Left lung (tissue), 14 donors: ENCODE measurements at places on chromosomes 16 and 17. TPM values are rescaled to one million over a fixed set of nuclear protein-coding genes. Genes with fewer than 3 reads are reported as not detected.

The CCL4L2 gene
- 4.3 TPM for polyA plus RNA-seq

The CNTNAP1 gene
- polyA plus RNA-seq: 8.7 TPM

The PDIA2 gene
- polyA plus RNA-seq: 0.32 TPM

GRCh38 chr16:24234737-24235136 lies 21.4 kb upstream of the CACNG3 start:
- no peak for DNase-seq

DNA sequence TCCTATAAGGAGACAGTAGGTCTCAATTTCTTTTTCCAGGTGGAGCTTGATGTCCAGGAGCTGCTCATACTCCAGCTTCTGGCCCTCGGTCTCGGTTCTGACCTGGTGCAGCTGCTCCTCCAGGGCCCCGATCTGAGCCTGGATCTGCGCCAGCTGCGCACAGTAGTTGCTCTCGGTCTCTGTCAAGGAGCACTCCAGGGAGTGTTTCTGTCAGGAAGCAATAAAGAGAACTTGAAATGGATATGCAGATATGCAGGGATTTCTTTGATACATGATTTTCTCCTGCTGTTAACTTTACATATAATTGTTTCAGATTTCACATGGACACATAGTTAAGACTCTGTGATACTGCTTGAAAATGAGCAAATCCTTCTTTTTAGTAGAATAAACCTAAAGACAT lies 4.7 kb downstream of the KRT25 start:
- no peak for DNase-seq

DNA sequence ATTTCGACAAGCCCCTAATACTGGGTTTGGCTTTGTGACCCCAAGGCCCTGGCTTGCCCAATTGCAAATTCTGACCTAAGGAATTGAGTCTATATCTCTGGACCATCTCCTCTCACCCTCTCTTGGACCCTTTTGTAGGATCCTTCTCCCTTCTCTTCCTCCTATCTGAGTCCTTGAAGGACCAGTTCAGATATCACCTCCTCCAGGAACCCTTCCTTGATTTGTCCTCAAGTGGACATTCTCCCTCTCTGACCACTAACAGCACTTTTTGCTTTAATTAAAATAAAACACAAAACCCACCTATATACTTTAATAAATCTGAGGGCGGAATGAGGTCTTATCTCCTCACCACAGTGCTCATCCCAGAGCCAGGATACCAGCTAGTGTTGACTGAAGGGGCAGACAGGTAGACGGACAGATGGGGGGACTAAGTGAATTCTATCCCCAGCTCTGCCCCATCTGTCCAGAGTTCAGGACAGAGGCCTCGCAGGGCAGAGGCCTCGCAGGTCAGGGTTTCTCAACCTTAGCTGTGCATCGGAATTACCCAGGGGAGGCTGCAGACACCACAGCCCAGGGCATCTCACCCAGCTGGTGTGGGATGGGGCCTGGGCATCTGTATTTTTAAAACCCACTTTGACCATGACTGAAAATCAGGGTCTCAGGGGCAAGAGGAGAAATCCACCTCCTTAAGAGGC lies 9.1 kb downstream of the PLCD3 start:
- no peak for DNase-seq

DNA sequence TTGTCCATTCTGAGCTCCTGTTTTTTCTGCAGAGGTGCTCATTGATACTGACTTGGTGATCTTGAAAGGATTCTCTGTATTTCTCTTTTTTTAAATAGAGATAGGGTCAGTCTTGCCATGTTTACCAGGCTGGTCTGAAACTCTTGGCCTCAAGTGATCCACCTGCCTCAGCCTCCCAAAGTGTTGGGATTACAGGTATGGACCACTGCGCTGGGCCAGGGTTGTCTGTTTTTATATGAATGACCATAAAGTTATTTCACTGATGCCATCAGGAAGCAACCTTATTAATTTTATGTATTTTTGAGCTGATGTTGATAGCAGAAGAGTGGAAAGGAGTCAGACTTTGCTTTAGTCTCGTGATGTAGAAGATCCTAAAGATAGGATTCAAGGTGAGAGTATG lies 35.7 kb upstream of the METTL9 start:
- no peak for DNase-seq

- DNase-seq: no peak
Observed at GRCh38 chr16:55401046-55401445, 77.0 kb downstream of the IRX6 start.

GRCh38 chr17:48537316-48537715 lies 6.5 kb upstream of the HOXB1 start:
- DNase-seq: no peak

DNA sequence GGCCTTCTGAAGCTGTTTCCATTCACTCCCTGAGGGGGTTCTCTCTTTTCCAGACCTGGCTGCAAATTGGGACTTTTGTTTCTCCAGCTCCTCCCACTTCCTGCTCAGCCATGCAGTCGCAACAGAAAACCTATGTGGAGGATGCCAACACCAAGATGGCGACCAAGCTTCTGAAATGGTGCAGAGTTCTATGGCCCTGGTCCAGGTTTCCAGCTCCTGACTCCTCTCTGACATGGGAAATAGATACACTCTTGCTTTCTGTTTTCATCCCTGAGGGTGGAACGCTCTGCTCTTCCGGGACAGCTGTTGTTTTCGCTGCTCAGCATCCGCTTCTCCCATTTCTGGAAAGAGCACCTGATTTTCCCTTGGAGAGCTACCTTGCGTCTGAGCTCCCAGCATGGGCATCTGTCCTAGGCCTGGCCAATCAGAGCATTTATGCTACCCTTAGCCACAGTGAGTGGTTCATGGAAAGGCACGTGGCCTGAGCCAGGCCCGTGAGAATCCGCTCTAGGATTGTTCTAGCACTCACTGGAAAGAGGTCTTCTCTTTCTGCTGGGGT lies 8.1 kb downstream of the GPRC5B start:
- DNase-seq: no peak

DNA sequence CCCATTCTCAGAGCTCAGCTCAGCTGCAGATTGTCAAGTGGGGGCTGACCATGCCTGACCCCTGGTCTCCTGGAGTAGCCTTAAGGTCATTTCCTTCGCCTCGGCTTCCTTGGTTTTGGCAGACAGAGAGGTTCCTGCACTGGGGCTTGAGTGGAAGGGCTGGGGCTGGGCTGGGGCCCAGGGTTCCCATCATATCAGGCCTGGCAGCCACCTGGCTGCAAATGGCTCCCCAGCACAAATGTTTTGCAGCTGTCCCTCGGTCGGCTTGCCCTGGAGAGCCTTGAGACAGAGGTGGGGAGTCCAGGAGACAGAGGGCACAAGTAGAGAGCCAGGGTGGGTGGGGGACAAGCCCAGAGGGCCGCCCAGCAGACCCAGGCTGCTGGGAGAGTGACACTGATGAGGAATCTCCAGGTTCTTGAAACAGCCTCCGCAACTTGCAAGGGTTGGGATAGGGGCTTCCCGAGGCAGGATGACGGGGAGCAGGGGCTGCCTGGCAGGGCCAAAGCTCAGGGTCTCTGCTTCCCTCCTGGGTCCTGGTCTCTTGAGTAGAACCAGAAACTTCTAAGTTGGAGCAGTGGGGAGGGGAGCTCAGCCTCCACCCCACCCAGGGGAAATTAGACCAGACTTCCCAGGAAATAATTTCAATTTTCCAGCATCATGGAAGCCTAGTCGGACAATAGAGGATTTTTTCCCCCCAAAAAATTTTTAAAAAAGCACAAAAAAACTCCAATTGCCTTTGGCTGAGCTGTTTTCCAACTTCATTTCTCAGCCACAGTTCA lies 19.3 kb downstream of the IGFBP4 start:
- no peak for DNase-seq

DNA sequence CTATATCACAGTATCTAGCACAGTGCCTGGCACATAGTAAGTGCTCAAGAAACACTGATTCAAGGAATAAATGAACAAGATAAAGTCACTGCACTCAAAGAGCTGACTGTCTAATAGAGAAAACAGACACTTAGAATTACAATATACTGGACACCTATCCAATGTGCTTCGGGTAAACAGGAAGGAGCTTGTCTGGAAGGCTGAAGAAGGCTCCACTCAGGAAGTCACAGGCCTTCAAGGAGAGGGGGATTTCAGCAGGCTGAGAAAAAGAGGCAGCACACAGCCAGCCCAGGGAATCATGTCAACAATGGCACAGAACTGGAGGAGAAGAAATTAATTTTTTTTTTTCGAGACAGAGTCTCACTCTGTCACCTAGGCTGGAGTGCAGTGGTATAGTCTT lies 9.7 kb upstream of the IL4R start:
- no peak for DNase-seq

- DNase-seq: no peak
Observed at GRCh38 chr17:42632949-42633444, 23.5 kb downstream of the TUBG1 start.

- no peak for DNase-seq
Observed at GRCh38 chr16:78057803-78058564, 35.6 kb downstream of the CLEC3A start.

DNA sequence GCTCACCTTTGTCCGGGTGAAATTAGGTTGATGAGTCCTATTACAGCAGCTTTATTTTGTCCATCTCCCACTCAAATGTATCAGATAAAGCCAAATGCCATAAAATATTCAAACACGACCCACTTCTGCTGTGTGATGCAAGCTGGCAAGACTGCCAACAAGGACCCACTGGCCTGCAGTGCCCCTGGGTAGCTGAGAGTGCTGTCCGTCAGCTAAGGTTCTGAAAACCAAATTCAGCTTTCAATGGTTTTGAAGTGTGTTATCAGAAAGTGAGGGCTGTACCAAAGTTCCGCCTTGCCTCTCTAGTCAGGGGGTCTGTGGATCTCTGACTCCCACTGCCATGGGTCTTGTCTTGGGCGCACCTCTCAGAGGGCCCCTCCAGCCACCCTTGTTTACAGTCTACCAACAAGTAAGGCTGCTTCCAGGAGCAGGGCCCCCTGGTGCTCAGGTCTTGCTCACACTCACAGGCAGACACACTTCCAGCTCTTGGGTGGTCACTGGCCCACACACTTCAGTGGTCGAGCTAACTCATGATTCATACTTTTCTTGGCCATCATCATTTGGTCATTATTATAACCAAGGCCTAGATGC lies 10.5 kb upstream of the CCDC182 start:
- DNase-seq: no peak
